ENCODE measurements at places on chromosomes 1 and 21.

GRCh38 chr1:30777060-30777903 lies 19.7 kb upstream of the LAPTM5 start:
- DNase-seq, result no peak

DNA sequence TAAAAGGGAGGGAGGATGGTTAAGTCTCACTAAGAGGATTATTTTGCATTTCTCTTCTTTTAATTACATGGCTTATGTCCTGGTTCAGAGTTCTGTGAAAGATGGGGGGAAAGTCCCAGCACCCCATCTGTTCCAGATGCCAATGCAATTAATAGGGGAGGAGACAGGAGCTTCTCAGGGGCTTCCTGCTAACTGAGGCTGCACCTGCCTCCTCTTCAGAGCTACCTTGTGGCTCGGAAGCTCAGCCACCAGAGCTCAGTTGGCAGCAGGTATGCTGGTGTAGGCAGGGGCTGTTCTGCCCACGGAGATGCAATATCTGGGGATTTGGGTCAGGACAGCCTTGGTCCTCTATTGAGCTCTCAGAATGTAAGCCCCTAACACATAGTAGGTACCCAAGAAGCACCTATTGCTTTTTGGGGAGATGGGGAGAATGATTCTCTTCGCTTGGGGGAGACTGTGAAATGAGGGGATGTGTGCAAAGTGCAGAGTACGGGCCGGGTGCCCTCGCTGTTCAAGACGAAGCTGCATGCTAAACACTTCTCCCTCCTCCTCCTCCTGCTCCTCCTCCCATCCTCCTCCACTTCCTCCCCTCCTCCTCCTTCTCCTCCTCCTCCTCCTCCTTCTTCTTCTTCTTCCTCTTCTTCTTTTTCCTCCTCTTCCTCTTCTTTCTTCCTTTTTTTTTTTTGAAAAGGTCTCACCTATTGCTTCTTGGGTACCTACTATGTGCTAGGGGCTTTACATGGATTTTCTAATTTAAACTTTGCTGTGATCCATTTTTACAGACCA lies 279.0 kb downstream of the PTPRU start:
- DNase-seq, result no peak

DNA sequence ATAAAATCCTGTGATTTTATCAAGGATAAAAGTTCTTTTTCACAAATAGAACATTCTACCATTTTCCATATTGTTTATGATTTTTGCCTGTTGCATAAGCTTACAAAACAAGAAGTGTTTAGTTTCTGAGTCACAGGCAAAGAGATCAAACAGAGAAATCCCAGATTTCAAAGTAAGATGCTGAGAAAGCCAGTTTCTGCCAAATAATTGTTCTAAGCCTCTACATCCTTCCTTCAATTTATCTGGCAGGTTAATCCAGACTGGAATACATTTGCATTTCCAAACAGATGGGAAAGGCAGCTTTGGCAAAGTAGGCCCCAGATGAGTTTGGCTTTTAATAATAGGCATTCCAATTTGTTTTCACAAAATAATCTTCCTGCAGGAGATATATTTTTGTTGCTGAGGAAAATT lies 2.5 kb downstream of the SLC1A7 start:
- no peak for DNase-seq

- no peak for DNase-seq
Measured at GRCh38 chr1:240947438-240948224, 335.7 kb upstream of the GREM2 start.

- DNase-seq, result no peak
Measured at GRCh38 chr1:91842056-91842455, 43.9 kb downstream of the TGFBR3 start.

DNA sequence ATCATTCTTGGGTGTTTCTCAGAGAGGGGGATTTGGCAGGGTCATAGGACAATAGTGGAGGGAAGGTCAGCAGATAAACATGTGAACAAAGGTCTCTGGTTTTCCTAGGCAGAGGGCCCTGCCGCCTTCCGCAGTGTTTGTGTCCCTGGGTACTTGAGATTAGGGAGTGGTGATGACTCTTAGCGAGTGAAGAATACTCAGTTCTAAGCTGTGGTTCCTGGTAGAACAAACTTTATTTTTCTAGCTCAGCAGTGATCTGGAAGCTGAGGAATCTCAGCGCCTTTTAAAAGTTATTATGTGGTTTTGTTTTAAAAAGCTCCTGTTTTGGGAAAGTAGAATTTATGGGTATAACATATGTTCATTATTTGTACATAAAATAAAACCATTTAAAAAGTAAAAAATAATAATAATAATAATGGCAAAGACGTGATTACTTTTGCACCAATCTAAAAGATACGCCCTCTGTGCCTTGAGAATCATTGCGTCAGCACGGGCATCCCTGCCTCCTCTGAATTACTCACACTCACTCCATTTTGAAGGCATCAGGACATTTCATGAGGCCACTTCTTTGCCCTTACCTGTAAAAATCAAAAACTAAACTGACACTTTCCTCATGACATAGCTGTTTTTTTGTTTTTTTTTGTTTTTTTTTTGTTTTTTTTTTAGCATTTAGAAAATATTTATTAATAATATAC lies 29.7 kb upstream of the TNFRSF1B start:
- DNase-seq, result no peak

GRCh38 chr21:45465105-45465504 lies 60.1 kb downstream of the COL18A1 start:
- no peak for DNase-seq

GRCh38 chr1:230917284-230918135 lies 49.2 kb upstream of the C1orf198 start:
- DNase-seq, result peak; percentile 84

- no peak for DNase-seq
Measured at GRCh38 chr1:157595356-157595755, 2.5 kb downstream of the FCRL4 start.

GRCh38 chr1:197985351-197985750 lies 68.2 kb downstream of the LHX9 start:
- DNase-seq, result no peak

GRCh38 chr21:37530901-37531351 lies 164.4 kb downstream of the DYRK1A start:
- no peak for DNase-seq

DNA sequence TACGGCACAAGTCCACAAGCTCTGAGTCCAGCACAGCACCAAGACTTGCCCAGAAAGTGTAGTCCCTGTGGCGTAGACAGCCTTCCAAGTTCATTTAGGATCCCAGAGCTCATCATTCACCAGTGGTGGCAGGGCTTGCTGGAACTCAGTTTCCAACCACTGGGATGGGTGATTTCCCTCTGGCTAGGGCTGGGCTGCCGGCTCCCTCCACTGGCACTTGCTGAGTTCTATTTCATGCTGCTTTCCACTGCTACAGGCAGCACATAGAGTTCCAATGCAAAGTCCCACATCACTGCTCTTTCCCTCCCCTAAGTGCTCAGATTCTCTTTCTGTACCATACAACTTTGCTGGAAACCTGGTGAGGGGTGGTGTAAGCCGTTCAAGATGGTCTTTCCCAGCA lies 510.3 kb upstream of the TMPRSS15 start:
- no peak for DNase-seq

- no peak for DNase-seq
Measured at GRCh38 chr1:231364192-231364591, 26.1 kb downstream of the SPRTN start.

GRCh38 chr21:14492931-14493330 lies 53.2 kb downstream of the SAMSN1 start:
- DNase-seq, result no peak

DNA sequence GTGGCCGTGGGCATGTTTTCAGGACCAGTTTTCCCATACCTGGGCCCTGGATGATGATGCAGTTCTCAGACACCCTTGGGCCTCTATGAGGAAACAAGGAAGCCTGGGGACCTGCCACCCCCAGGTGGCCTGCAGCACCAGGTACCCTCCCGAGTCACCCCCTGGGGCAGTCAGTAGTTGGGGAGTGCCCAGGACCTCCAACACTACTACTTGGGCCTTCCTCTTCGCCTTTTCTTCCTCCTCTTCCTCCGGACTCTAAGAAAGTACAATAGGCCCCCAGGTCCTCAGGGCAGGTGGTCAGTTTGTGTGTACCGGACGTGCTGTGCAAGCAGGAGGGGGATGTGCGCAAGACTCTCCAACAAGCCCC lies 11.9 kb upstream of the SRARP start:
- DNase-seq, result no peak

DNA sequence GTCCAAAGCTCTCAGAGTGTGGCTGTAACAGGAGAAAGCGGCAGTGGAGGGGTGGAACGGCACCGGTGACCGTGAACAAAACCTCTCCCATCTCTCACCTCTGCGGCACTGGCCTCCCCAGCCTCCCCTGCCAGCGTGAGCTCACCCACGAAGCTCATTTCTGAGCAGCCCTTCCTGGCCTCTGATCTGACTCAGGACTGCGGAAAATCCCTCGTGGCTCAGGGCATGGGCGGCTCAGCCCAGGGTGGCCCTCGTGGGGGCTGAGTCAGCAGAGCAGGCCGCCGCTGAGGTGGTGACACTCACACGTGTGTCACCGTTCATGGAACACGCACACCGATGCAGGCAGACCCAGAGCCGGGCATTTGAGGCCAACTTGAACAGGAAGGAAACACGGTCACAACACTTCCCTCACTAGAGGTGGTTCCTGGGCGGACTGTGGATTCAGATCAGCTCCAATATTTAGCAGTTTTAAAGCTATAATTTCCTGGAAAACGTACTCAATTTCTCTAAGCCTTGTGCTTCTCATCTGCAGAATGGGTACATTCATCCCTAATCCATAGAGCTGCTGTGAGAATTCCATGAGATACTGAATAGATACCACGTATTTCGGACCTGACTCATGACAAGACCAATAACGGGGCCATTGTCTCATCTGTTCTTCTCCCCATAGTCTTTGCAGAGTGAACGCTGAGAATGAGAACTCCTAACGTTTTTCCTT lies 115.0 kb upstream of the TMPRSS2 start:
- DNase-seq, result no peak

DNA sequence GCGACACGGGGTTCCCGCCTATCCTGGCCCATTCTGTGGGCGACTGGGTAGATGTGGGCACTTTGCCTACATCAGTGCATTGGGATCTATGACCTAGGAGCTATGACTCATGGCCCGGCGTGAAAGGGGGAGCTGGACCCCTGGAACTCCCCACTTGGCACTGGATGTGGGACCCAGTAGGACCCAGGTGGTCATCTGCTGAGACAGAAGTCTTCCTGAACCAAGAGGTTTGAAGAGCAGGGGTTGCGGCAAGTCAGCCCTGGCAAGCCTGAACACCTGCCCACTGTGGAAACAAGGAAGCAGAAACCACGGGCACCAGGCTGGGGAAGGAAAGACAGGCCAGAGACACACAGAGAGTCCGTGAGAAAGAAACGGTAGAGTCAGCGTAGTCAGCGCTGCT lies 656.7 kb downstream of the AJAP1 start:
- DNase-seq, result no peak

GRCh38 chr1:6902153-6902552 lies 116.9 kb downstream of the CAMTA1 start:
- DNase-seq, result no peak

GRCh38 chr1:110135666-110136065 lies 14.6 kb upstream of the SLC6A17 start:
- DNase-seq, result no peak

DNA sequence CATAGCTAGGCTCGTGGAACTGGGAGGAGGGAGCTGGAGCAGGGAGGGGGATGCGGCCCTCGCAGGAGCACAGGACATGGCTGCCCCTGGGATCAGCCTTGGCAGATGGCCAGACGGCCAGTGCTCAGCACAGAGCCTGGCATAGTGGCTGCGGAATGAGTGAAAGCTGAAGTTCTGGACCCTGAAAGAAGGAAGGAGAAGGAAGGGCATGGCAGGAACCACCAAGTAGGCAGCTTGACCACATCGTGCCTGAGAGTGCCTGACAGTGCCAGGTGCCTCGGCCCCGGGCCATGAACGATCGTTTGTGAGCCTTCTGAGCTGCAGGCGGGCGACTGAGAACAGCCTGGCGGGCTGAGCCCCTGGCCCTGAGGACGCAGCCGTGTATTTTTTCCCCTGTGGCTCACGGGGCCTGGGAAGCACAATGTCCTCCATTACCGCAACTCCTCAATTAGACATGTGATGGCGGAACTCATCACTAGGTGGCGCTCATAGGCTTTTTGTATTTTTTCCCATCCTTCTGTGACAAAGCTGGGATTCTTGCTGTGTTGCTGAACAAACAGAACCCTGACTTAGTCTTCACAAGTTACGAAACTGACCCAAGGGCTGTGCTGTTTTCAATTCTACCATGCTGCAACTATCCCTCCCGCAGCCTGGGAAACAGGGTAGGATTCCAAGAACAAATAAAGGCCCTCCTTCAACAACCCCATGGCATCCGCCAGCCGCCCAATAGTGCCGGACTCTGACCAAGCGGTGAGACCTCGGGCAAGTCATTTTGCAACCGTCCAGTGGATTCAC lies 29.9 kb upstream of the TMEM61 start:
- peak; percentile 83 for DNase-seq

GRCh38 chr1:152986578-152986977 lies 2.7 kb downstream of the SPRR1A start:
- DNase-seq, result no peak

DNA sequence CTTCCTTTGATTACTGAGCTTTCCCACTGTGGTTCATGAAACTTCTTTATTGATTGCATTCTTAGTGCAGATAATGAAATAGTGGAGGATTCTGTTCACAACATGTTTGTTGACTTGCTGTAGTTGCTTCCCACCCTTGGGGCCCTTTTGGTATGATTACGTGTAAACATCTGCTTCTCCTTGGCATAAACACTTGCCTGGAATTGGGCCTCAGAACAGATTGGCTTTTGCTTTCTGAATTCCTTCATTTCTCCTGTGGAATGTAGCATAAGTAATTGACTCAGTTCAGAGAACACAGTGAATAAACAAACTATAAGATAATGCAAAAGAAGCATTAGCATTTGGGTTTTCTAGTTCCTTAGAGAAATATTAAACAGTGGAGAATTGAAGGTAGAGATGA lies 59.5 kb upstream of the LAMC2 start:
- no peak for DNase-seq
